ENCODE measurements at places on chromosomes 6 and 20. TPM values are rescaled to one million over a fixed set of nuclear protein-coding genes. Genes with fewer than 3 reads are reported as not detected.

DNA sequence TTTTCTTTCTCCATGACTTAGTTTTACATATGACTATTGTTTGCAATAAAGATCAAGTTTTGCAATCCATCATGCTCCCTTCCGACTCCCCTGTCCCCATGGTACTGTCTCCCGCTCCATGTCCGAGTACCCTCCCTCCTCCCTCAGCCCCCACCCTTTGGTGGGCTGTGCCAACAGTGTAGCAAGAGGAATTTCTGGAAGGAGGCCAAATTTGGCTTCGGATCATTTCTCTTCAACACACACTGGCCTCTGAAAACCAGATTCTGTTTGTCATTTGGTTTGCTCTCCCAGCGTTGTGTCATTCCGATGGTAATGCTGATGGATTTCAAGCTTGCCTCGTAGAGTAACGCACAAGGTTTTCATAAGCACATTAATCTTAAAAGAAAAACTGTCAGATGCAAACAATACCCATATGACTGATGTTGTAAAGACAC lies 22.9 kb upstream of the PAX1 start:
- H3K27me3 ChIP-seq = no peaks in the 10 kb centered on the region
- H3K4me3 ChIP-seq = no peak overlapping the region
- H3K27ac ChIP-seq = no peak overlapping the region
- H3K4me1 ChIP-seq = no peaks in the 10 kb centered on the region

- DNase-seq = no peak
- H3K4me3 ChIP-seq = no peak overlapping the region
- no peaks in the 10 kb centered on the region for H3K36me3 ChIP-seq
- no peaks in the 10 kb centered on the region for H3K27me3 ChIP-seq
These were observed 192.1 kb upstream of the CCN2 start for GRCh38 chr6:132143258-132143657.

Gene WFDC2
- total RNA-seq = 100.0 TPM

Gene OXT
- not detected for total RNA-seq

Gene SYCP2L
- total RNA-seq = 0.46 TPM

DNA sequence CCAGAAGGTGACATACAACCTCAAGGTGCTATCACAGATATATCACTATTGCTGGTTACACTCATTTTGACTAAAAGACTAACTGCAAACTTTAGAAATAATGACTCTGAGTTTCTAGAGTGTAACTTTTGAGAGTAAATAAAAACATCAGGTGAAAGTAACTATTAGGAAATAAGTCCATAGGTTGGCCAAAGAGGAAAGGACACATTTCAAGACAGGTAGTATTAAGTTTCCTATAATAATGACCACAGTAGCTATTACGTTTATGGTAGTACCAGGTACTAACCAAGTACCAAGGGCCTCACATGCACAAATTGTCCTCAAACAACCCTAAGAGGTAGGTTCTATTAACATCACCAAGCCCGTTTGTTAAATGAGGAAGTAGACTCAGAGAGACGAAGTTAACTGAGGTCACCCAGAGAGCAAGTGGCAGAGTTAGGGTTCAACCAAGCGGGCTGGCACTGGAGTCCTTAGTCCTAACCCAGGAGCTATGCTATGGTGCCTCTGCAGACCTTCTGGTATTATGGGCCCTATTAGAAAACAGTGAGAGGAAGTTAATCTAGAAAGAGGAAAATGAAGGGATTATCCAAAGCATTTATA lies 36.8 kb downstream of the HEBP2 start:
- H3K36me3 ChIP-seq = no peaks in the 10 kb centered on the region
- DNase-seq = no peak
- no peaks in the 10 kb centered on the region for H3K4me1 ChIP-seq
- H3K27ac ChIP-seq = no peak overlapping the region
- H3K4me3 ChIP-seq = no peak overlapping the region

- H3K27ac ChIP-seq = peak overlapping the region; percentile 77
- H3K4me3 ChIP-seq = no peak overlapping the region
- peak; percentile 94 for DNase-seq
- no peaks in the 10 kb centered on the region for H3K36me3 ChIP-seq
These were observed 65.9 kb downstream of the DLL1 start for GRCh38 chr6:170224694-170225660.

Gene CPXM1
- total RNA-seq = 7.4 TPM

DNA sequence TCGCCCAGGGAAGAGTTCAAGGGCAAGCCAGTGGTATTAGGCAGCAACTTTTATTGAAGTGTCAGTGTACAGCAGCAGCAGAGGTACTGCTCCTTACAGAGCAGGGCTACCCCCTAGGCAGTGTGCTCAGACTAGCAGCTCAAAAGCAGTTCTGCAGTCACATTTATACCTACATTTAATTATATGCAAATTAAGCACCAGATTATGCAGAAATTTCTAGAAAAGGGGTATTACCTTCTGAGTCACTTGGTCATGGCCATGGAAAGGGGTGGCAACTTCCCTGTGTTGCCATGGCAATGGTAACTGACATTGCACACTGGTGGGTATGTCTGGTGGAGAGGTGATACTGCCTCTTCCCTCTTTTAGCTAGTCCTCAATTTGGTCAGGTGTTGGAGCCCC lies 2.1 kb upstream of the ZKSCAN4 start:
- no peaks in the 10 kb centered on the region for H3K27me3 ChIP-seq
- DNase-seq = no peak
- no peaks in the 10 kb centered on the region for H3K36me3 ChIP-seq
- H3K4me1 ChIP-seq = no peaks in the 10 kb centered on the region
- no peak overlapping the region for H3K4me3 ChIP-seq
- no peak overlapping the region for H3K27ac ChIP-seq

DNA sequence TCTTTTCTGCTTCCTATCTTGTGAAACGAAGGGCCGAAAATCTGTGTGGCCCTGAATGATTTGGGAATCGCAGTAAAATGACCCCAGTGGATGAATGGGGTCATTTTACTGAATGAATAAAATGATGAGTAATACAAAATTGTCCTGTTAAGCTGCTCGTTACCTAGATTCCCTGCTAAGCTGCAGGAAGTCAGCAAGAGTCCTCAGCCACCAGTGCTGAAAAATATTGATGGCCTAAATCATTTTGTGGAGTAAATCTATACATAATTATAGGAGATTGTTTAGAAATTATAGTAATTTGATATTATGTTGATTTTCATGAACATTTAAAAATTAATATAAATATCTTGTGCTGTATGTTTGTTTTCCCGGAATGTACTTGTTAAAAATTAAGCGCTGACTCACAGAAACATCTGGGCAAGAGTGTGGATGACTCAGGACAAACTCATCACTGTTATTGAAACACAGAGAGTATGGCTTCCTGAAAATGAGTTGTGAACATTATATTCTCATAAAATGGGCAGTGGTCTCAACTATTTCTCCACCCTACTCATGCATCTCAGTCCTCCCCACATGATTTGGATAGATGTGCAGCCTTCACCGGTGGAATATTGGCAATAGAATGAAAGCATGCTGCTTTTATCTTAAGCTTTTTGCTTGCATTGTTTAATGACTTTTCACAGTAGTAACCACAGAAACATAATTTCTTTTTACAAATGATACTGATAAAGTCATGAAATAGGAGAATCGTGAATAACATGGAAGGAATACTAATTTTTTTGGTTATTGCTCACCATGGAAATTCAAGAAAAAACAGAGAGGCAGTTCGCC lies 36.2 kb upstream of the RGS17 start:
- no peak overlapping the region for H3K4me3 ChIP-seq
- DNase-seq = no peak
- H3K4me1 ChIP-seq = no peaks in the 10 kb centered on the region
- no peak overlapping the region for H3K27ac ChIP-seq
- no peaks in the 10 kb centered on the region for H3K36me3 ChIP-seq

DNA sequence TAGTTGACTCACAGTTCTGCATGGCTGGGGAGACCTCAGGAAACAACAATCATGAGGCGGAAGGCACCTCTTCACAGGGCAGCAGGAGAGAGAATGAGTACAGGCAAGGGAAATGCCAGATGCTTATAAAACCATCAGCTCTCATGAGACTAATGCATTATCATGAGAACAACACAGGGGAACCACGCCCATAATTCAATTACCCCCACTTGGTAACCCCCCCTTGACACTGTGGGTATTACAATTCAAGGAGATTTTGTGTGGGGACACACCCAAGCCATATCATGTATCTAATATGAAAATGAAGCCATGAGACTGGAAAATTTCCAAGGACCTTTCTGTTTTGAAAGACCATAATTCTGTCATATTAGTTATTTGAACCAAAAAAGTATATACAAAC lies 342.4 kb upstream of the PLCB4 start:
- no peak overlapping the region for H3K4me3 ChIP-seq
- H3K4me1 ChIP-seq = no peaks in the 10 kb centered on the region
- DNase-seq = no peak
- no peaks in the 10 kb centered on the region for H3K36me3 ChIP-seq
- no peaks in the 10 kb centered on the region for H3K27me3 ChIP-seq
- H3K27ac ChIP-seq = no peak overlapping the region

DNA sequence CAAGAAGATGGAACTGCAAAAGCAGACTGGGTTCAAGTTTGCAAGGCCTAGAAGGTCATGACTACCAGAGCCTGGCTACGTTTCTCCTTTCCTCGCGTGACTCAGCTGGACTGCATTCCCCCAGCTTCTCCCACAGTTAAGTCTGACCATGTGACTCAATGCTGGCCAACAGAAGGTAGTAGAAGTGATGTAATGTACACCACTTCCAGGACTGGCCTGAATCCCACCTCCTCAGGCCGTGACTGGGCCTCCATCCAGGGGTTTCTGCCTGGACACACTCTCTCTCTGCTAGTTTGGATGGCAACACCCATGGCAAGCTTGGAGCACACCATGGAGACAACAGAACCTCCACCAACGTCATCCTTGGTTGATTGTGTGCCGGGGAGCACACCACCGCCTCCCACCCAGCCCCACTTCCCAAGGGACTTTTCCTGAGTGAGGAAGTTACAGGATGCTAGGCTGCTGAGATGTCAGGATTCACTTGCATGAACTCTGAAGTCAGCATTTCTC lies 112.0 kb upstream of the CDYL start:
- no peaks in the 10 kb centered on the region for H3K36me3 ChIP-seq
- H3K4me1 ChIP-seq = no peaks in the 10 kb centered on the region
- no peaks in the 10 kb centered on the region for H3K27me3 ChIP-seq
- no peak for DNase-seq
- H3K27ac ChIP-seq = no peak overlapping the region

DNA sequence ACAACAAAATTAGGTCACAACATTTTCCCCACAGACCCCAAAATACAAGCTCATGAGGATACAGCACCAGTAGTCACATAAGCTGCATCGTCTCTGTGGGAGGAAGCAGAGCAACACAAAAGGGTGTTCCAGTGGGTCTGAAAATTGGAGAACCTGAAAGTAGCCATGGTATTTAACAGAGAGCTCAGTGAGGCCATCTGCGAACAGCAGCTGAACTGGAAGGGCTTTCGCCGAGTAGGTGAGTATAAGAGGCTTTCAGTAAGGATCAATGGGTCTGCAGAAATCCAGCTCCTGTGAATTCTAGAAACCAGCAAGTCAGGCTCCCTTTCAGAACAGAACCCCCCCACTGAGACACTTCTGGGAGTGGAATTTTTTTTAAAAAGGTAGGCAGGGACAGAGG lies 120.0 kb upstream of the RREB1 start:
- no peak for DNase-seq
- no peaks in the 10 kb centered on the region for H3K4me1 ChIP-seq
- no peak overlapping the region for H3K4me3 ChIP-seq
- no peaks in the 10 kb centered on the region for H3K27me3 ChIP-seq

- DNase-seq = no peak
- H3K4me1 ChIP-seq = no peaks in the 10 kb centered on the region
- no peak overlapping the region for H3K27ac ChIP-seq
- no peak overlapping the region for H3K4me3 ChIP-seq
These were observed 33.9 kb upstream of the MRGBP start for GRCh38 chr20:62762376-62762775.

GRCh38 chr6:84390334-84390733 lies 162.9 kb upstream of the CEP162 start:
- H3K36me3 ChIP-seq = no peaks in the 10 kb centered on the region
- no peak overlapping the region for H3K4me3 ChIP-seq
- no peak overlapping the region for H3K27ac ChIP-seq
- no peaks in the 10 kb centered on the region for H3K27me3 ChIP-seq
- DNase-seq = no peak
- no peaks in the 10 kb centered on the region for H3K4me1 ChIP-seq

Gene TAAR6
- total RNA-seq = not detected

DNA sequence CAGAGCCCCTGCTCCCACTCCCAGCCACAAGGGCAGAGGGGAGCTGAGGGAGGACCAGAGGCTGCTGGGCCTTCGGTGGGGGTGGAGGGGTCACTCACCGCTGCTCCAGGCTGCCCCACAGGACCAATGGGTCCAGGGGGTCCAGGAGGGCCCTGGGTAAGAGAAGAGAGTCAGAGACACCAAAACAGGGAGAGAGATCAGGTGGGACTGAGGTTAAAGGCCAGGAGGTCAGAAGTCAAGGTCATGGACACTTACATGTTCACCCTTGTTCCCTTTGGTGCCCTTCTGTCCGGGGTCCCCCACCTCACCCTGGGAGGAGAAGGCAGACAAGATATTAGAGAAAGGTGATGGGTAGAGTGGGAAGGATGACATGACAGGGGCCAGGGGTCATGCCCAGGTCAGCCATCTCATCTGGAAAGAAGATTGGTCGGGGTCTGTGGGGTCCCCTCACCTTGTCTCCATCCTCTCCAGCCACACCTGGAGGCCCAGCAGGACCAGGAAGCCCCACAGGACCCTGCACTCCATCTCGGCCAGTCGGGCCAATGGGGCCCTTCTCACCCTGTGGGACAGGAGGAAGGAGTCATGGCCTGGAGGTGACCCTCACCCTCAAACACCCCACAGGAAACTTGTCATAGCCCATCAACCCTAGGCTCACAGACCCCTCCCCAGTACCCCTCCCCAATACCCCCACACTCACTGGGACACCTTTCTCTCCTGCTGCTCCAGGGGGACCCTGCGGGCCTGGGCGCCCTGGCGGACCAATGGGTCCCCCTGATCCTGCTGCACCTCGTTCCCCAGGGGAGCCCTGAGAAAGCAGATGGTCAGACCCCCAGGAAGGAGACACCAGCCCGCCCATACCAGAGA lies 21.0 kb downstream of the COL11A2 start:
- no peak overlapping the region for H3K4me3 ChIP-seq
- no peak overlapping the region for H3K27ac ChIP-seq
- no peaks in the 10 kb centered on the region for H3K4me1 ChIP-seq
- no peaks in the 10 kb centered on the region for H3K27me3 ChIP-seq
- no peak for DNase-seq
- no peaks in the 10 kb centered on the region for H3K36me3 ChIP-seq

Gene MUC22
- 0.17 TPM for total RNA-seq

GRCh38 chr6:95387845-95388244 lies 189.5 kb upstream of the MANEA start:
- DNase-seq = no peak
- no peaks in the 10 kb centered on the region for H3K36me3 ChIP-seq
- no peak overlapping the region for H3K4me3 ChIP-seq
- no peaks in the 10 kb centered on the region for H3K27me3 ChIP-seq
- H3K27ac ChIP-seq = no peak overlapping the region

GRCh38 chr6:87628424-87628823 lies 38.5 kb downstream of the ORC3 start:
- H3K36me3 ChIP-seq = no peaks in the 10 kb centered on the region
- H3K27ac ChIP-seq = no peak overlapping the region
- no peaks in the 10 kb centered on the region for H3K4me1 ChIP-seq
- H3K4me3 ChIP-seq = no peak overlapping the region

- no peak overlapping the region for H3K4me3 ChIP-seq
- peak; percentile 24 for DNase-seq
- H3K27ac ChIP-seq = no peak overlapping the region
- H3K36me3 ChIP-seq = no peaks in the 10 kb centered on the region
- H3K27me3 ChIP-seq = no peaks in the 10 kb centered on the region
These were observed 21.8 kb upstream of the NAA20 start for GRCh38 chr20:19995220-19995863.
